ENCODE measurements at places on chromosomes 7 and 10.

- DNase-seq = peak; percentile 10
These were observed 55.5 kb upstream of the LOXL4 start for GRCh38 chr10:98323221-98324164.

DNA sequence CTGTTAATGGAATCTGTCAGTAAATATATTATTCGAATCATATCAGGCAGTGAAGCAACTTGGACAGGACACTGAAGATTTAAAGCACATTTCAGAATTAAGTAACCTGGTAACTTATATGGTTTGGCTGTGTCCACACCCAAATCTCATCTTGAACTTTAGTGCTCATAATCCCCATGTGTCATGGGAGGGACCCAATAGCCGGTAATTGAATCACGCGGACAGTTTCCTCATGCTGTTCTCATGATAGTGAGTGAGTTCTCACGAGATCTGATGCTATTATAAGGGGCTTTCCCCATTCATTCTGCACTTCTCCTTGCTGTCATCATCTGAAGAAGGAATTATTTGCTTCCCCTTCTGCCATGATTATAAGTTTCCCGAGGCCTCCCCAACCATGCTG is 83.2 kb upstream of the COL1A2 start:
- DNase-seq = no peak

DNA sequence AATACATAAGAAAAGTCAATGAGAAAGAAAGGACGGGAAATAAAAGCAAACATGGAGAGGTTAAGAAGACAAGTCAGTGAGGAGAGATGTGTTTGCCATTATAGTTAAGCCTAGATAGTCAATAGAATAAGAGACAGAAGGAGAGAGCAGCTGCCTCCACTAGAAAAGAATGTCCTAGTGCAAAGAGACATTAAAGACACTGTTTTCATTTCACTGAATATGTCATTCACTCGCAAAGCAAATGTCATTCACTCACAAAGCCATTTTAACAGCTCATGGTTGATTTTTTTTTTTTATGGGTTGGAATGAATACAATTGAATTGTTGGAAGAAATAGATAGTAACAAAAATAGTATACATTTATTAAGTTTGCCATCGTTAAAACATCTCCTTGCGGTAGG is 1007.6 kb downstream of the DNAJB9 start:
- DNase-seq = no peak

DNA sequence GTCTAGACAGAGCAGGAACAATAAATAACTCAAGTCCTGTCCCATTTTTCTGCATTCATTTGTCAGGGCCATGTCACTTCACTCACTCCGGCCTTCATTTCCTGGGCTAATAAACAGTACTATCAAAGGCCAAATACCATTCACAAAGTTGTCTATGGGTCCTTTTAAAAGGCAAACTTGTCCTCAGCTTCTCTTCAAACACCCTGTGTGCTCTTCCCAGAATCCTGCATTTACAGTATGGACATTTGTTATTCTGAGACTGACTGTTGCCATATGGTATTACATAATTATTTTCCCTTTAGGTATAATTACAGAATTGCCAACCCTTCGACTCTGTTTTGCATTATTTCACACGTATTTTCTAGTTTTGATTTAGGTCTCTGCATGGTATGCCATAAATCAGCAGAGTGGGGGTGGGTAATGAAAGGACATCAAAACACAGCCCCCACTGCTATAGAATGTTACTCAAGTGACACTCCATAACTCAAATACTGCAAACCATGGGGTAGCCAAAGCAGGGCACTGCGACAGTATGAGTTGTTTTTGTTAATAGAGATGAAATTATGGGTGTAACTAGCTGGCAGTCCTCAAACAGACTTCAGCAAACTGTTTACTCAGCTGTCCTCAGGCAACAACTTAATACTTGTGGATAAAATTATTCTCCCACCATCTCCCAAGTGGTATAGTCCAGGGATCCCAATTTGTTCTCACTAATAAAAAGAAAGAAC is 183.7 kb downstream of the TRIL start:
- DNase-seq = no peak

DNA sequence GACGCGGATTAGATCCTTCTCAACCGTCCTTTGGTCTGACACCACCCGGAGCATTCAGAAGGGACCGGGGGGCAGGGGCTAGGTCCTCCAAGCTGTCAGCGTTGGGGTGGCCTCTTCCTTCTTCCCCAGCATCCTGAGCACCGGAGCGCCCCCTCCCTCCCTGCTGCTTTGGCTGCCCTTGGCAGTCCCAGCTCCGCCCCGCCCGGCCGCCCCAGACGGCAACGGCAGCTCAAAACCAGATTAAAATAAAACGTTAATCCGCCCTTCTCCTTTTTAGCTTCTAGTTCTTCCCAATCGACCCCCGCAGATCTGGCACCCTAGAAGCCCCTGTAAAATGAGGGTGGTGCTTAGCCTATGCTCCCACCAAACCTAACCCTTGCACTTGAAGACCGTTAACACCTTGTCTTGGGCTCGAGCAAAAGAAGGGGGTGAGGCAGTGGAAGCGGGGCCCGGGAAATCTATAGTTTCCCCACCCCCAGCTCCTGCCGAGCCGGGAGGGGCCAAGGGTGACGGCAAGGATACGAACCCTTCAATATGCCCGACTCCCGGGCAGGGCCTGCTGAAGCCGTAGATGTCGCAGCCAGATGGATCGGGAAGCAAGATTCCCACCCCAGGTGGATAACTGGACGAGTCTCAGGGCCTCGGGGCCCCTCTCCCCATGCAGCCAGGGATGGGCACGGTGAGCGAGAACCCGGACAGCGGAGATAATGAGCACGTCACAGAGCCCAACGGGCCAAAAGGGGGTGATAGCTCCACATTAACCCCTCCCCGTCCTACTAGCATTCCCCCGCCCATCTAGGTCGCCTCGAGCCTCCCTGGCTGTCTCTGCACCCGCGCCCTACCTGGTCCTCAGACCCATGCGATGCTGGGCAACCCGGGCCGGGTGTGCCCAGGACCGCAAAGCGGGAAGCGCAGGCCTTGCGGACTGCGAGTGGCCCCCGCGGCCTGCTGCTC is 169.7 kb downstream of the NRF1 start:
- no peak for DNase-seq

DNA sequence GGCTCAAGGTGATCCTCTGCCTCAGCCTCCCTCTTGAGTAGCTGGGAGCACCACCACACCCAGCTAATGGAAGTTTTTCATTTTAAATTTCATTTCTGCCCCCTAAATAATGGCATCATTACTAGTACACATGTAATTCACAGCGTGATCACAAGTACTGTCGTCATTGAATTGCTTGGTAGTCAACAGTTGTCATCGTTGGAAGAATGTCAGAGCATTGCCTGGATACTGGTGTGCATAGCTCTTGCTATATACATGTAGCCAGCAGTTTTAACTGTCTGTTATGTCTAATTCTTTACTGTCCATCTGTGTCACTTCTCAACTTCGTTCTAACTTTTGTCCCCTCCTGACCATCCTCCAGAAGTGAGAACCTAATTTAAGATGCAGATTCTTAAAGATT is 62.1 kb downstream of the CRPPA start:
- no peak for DNase-seq

DNA sequence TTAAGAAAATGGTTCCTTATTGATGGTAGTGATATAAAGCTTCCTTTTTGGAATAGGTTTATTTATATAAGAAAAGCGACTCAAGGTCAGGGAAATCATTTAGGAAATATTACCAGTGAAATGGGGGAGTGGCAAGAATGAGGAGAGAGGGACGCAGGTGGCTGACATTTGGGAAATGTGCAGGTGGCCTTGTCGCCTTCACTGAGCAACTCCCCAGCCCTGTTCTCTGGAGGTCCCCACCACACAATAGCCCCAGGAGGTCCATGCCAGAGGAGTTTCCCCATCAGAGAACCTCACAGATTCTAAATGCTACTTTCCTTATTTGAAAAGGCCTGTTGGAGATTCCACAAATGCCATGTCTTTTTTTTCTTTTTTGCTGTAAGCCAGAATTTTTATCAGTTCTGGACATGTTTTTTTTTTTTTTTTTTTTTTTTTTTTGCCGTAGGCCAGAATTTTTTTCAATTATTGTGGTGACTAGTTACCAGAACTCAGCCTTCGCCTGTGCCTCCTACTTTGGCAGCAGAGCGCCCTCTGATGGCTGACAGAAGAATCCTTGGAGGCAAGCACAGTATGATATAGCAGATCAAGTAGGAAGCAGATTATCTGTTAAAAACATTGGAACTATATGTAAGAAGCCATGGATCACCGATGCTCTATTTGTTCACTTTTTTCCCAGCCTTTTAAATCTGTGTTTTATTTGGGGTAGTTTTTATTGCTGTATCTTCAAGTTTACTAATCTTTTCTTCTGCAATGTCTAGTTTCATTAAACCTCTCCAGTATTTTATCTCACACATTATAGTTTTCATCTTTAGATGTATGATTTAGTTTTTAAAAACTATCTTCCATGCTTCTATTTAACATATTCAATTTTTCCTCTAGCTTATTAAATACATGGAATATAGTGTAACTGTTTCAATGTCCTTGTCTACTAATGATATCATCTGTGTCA is 18.6 kb downstream of the OPALIN start:
- DNase-seq = peak; percentile 19
